ENCODE measurements at places on chromosomes 2 and 18.
A peak's percentile ranks its signal among the peaks of the same experiment; 100 is the strongest.

GRCh38 chr2:62661263-62661635 lies 44.3 kb upstream of the EHBP1 start:
- DNase-seq: no peak

DNA sequence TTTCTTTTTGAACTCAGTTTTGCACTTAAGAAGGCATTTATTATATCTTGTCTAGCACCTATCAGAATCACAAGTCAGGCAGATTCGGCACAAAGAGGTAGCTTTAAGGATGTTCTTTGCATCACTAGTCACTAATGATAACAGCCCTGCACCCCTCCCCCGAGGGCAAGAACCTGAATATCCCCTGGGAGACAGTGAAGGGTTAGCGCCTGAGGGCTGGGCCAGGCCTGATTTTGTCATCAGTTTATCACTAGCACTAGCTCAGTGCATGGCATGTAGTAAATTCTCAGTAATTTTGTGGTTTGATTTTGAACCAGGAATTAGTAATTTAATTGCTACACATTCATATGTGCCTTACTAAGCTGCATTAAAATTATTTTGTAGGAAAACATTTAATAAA lies 23.9 kb upstream of the HS6ST1 start:
- no peak for DNase-seq

- no peak for DNase-seq
Measured at GRCh38 chr2:219171231-219171651, 1.4 kb upstream of the SLC23A3 start.

DNA sequence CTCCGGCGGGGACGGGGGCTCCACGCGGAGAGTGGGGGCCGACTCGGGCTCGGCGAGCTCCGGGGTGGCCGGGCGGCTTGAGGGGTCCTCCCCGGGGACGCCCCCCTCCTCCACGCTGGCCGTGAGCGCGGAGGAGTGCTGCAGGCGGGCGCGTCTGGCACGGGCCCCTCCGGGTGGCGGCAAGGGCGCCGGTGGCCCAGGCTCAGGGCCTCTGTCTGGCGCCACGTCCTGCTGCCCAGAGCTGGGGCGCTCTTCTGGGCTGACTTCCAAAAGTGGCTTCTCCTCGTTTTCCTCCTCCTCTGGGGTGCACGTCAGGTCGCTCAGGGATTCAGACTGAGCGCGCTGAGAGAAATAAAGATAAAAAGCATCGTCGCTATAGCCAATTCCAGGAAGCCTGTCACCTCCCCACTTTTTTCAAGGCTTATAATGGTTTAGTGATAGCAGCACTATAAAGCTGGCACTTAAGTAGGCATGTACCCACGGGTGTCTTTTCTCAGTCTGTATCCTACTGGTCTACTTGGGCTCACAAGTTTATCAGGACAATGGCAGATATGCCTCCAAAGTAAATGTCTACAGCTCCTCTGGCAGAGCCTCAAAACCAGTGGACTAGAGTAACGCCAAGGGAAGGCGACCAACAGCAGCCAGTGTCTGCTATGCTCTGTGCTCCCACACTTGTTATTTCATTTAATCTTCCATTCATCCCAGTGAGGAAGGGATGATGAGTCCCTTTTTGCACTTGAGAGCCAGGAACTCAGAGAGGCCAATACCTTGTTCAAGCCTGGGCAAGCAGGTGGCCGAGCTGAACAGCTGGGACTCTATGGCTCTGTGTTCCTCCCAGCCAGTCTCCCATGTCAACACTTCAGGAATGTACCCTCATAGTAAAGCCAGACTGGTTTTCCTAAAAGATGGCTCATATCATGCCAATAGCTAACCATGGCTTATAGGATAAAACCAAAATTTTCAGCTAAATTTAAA lies 92.6 kb upstream of the MGAT4A start:
- DNase-seq: no peak

GRCh38 chr2:19367326-19367725 lies 8.9 kb upstream of the OSR1 start:
- DNase-seq: no peak

GRCh38 chr2:27071277-27071989 lies at the start of gene OST4:
TSS of gene OST4 (minus strand) at chr2:27071654.
- DNase-seq: peak; percentile 91

GRCh38 chr2:234967201-234967869 lies 15.5 kb downstream of the SH3BP4 start:
- no peak for DNase-seq

DNA sequence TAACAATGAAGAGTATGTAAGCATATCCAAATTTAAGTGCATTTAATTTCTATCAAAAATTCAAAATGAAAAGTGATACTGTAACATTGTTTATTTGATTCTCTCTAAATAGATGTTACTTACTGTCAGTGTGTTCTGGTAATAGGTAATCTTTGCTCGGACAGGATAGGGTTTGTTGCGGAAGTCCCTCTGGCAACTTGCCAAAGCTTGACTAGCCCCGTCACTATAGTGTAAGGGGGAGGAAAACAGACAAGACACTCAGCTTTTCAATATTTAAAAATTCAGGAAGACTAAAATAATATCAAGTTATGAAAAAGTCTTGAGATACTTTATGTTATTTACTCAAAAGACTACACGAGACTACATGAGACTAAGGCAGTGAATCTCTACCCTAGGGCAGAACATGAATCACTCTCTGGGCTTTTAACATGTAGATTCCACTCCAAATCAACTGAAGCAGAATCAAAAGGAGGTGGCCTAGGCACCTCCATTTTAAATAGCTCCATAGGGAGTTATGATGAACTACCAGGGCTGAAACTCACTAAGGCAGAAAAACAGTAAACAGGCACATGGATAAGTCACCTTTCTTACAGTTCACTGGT lies 5.9 kb downstream of the LMAN1 start:
- no peak for DNase-seq

DNA sequence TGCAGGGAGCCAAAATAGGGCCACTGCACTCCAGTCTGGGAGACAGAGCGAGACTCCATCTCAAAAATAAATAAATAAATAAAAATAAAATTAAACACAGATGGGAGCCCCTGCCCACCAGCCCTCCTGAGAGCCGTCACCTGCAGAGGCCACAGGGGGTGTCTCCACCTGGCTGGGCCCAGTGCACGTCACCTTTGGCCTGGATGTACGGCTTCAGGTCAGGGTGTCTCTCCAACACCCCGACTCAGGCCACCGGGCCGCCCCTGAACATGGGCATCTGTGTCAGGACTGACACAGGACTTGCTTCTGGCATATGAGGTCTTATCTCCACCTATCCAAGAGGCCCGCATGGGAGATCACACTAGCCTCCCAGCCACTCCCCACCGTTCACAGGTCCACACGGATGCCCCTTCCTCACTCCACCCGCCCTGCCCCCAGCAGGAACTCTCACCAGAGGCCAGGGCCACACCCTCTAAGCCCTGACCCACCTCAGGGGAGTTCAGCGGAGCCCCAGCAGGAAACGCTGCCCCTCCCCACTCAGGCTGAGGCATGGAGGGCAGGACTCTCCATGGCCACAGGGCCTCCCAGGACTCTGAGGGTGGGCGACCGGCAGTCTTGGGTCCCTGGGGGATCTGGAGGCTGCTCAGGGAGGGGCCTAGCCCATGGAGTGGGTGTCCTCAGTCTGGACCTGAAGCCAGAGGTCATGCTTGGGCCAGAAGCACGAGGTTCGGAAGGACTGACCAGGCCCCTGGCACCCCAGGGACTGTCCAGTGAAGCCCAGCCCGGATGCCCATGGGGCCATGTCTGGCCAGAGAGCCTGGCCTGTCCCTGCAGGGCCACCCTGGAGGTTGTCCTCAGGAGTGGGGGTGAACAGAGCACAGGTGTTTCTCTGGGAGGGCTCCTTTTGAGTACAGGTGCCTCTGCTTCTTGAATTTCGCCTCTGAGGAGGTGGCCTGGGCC lies 1.6 kb upstream of the CROCC2 start:
- no peak for DNase-seq

DNA sequence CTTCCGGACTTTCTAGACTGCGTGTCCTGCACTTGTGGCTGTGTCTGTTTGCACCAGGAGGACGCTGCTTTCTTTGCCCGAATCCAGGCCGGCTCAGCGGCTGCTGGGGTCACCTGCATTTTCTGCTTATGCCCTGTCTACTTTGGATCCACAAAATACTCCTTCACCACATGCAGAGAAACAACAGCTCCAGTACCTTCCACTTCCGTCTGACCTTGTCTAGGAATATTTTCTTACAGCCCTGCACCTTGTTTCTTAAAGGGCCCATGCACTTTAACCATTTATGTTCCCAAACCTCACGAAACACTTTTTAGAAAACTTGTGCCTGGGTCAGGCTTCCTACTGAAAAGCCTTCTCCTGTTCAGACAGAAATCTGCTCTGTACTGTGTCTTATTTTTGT lies 129.4 kb upstream of the NCK2 start:
- DNase-seq: no peak

GRCh38 chr2:64847930-64848329 lies 141.3 kb upstream of the SLC1A4 start:
- DNase-seq: no peak

DNA sequence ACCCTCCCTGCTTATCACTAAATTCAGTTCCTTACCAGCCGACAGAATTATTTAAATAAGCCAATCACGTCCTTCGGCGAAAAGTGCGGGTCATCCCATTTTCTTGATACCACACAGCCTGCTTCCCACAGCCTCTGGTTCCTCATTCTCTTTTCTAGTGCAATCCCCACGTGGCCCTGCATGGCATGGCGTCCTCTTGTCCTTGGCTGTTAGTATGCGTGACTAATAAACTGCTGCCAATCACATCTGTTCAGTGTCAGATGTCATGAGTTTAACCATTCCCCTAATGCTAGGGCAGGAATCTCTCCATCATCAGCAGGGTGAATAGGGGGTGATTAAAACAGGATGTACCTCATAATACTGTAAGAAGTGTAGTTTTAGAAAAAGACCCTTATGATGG lies 62.8 kb upstream of the TSPYL6 start:
- no peak for DNase-seq

DNA sequence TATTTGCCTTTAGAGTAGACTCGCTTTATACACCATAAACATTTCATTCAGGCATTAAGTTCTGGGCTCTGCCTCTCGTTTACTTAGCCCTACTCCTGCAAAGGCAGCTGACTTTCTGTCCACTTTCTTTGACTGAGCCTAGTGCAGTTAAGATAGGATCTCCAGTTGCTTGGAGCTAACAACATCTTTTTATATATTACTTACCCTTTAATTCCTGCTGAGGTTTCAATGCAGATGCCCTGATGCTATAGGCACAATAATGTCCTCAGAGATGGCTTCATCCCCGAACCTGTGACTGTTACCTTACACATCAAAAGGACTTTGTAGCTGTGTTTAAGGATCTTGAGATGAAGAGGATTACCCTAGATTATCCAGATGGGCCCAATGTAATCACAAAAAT lies 505.8 kb upstream of the TNP1 start:
- no peak for DNase-seq

- DNase-seq: no peak
Measured at GRCh38 chr2:32825291-32825712, 121.5 kb upstream of the LTBP1 start.

- DNase-seq: no peak
Measured at GRCh38 chr2:135728064-135728743, 13.5 kb upstream of the UBXN4 start.
